ENCODE measurements at places on chromosomes 1 and 21. TPM values are rescaled to one million over a fixed set of nuclear protein-coding genes. Genes with fewer than 3 reads are reported as not detected.

DNA sequence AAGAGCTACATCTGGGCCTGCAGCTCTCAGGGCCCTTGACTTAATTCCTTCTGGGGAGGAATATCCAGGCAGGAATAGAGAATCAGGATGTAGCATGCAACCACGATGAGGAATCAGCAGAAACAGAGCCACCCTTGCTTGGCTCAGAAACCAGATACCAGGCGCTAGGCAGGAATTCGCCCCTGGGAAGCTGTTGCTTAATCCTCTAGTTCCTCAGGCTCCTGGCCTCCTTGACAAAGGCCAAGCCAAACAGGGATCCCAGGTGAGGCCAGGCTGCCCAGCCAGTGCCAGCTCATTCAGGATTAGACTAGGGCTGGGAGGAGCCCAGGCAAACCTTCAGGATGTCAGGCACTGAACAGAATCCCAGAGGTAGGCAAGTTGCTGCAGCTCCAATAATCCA is 48.2 kb upstream of the IRF2BP2 start:
- DNase-seq: no peak

DNA sequence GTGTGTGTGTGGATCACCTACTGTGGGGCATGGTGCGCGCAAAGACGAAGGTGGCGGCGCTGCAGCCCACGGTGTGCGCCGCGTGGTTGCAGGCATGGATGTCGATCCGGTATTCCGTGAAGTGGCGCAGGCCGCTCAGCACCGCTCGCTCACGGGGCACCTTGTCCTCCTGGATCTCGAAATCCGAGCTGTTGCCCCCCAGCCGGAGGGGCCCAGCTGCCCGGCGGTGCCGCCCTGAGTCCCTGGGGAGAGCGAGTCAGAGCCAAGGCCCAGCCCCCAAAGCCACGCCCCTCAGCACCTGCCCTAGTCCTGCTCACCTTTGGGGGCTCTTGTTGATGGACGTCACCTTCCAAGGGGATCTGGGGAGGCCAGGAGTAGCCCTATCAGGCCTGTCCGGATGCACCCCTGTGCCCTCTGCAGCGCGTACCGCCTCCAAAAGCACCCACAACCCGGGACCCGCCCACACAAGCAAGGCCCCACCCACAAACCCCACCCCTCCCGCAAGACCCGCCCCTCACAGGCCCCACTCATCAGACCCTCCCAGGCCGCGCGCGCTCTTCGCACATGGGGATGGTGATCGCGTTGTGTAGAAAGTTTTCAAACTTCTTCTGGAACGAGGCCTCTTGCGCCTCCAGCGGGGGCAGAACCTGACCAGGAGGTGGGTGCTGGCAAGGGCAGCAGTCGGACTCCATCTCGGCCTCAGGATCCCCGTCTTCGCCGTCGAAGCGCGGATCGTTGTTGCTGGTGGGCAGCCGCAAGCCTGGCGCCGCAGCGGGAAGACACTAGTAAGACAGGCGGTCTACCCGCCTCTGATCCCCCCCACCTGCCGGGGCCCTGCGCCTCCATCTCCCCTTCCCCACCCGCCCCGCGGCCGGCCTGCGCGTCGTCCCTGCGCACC is 13.6 kb downstream of the INSRR start:
- no peak for DNase-seq

DNA sequence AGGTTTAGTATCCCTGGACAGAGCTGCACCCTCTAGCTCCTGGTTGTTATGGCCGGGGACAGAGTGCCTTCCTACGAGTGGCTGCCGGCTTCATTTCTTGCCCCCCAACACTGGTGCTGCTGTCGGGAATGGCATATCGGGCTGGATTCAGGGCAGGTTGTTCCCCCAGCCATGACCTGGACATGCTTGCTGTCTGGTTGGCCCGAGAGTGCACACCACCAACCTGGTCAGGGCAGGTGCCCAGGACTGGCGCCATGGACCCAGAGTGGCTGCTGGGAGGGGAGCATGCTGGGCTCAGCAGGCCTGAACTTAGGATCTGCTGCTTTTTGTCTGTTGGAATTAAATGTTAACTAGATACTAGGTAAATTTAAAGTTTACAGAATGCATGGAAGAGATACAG is 21.8 kb downstream of the H6PD start:
- no peak for DNase-seq

DNA sequence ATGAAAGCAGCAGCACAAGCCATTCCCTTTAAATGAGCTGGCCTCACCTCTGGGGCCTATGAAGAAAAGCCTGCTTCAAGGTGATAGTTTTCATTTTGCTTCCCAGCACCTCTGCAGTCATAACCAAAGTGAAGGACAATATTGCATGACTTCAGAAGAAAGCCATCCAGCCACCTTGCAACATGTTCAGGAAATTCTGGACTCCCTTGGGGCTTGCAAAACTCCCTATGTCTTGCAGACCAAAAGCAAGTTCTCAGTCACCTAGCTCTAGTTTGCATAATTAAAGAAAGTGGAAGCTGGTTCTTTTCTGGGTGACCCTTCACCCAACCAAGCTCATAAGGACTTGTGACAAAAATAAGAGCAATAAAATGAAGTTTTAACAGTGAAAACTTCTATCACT is 87.6 kb downstream of the GFI1 start:
- DNase-seq: no peak

The CCDC181 gene
- 1.3 TPM for polyA plus RNA-seq

GRCh38 chr21:37987668-37988067 is 71.4 kb upstream of the KCNJ6 start:
- no peak for DNase-seq

- no peak for DNase-seq
These were observed 29.4 kb upstream of the LRRN2 start for GRCh38 chr1:204714861-204715511.

DNA sequence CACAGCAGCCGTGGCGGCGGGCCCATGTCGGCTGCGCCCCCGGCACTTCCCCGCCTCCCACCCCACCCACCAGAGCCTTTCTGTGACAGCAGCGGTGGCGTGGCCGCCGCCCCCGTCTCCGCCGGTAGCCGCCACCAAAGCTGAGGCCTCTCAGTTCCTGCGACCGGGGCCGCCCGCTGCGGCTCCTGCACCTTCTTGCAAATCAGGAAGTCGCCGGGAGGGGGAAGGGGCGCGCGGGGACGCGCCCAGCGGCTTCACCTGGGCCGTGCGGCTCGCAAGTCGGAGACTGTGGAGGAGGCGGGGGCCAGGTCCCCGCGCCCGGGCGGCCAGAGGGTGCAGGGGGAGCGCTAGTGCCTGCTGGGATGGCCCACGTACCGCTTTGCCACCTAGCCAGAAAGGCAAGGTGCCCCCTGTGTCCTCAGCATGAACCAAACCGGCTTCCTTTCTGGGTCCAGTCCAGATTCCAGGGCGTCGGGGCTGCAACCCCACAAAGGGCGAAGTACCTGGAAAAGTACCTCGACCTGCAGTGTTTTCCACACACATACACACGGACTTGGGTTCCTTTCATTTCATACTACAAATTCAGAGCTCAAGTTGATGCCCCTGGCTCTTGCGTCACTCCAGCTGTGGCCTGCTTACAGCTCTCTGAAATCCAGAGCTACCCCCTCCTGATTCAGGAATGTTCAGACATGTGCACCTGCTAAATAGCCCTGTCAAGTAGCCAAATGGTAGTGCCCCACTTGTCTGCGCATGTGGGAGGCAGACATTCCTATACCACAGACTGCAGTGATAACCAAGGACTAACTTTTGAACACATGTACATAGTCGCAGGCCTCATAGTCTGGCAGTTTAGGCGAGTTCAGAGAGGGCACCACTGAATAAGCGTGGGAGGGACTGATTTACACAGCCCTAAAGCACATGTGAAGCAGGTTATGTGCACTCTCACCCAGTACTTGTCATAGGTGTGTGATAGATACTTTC is at the start of gene DENND1B:
Gene DENND1B, minus strand, starts transcription at position 199 of the 981 bp plus-strand sequence. CDS start 325 bp downstream, outside the sequence.
- DNase-seq: peak; percentile 93

The IQGAP3 gene
- polyA plus RNA-seq: 13.9 TPM

DNA sequence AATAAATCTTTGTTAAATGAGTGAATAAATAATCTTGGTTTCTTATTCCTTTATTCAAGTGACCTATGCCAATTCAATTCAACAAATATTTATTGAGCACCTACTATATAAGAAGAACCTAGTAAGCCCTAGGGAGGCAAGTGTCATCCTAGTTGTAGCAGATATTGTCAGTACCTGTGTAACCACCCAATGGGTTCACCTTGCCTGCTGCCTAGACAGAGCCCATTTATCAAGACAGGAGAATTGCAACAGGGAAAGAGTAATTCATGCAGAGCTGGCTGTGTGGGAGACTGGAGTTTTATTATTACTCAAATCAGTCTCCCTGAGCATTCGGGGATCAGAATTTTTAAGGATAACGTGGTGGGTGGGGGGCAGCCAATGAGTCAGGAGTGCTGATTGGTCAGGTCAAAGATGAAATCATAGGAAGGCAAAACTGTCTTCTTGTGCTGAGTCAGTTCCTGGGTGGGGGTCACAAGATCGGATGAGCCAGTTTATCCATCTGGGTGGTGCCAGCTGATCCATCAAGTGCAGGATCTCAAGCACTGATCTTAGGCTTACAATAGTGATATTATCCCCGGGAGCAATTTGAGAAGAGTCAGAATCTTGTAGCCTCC is 53.8 kb upstream of the KCNA3 start:
- no peak for DNase-seq

The SYT2 gene
- 1.4 TPM for polyA plus RNA-seq

- DNase-seq: no peak
These were observed 31.0 kb upstream of the EFCAB14 start for GRCh38 chr1:46749921-46750404.

- DNase-seq: no peak
These were observed 11.5 kb downstream of the SH3BGRL3 start for GRCh38 chr1:26291433-26291832.

The PRDM16 gene
- polyA plus RNA-seq: 20.6 TPM

DNA sequence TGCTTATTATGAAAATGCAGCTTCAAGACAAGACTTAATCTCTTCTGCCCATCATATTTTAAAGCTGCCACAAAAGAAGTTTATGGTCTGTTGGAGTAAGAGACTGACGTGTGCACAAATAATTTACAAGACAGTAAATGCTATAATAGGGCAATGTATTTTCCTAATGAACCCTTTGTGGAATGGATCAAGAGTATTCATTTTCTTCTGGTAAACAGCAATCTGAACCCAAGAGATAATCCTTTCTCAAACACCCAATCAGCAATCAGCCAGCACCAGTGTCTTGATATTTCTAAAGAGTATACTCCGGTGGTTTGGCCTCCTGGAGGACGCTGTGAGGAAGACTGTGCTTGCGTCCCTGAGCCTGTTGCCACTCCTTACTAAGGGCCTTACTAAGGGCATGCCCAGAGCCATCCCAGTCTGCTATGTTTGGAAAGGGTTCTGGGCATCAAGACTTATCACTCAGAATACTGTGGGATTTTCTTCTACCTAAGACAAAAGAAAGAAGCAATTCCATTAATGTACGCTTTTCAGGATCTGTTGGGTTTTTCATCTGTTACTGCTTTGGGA is 48.8 kb upstream of the LRRC8D start:
- no peak for DNase-seq

GRCh38 chr1:201404055-201404454 is 4.9 kb upstream of the LAD1 start:
- no peak for DNase-seq

The CD244 gene
- polyA plus RNA-seq: 2.1 TPM

- no peak for DNase-seq
These were observed 263.4 kb downstream of the NPHP4 start for GRCh38 chr1:5728663-5729355.

The RALGPS2 gene
- polyA plus RNA-seq: 25.5 TPM

The OR2M3 gene
- polyA plus RNA-seq: not detected

GRCh38 chr21:30232011-30232410 is 16.1 kb upstream of the CLDN8 start:
- DNase-seq: no peak

GRCh38 chr1:22283596-22283995 is 140.7 kb upstream of the WNT4 start:
- no peak for DNase-seq

- no peak for DNase-seq
These were observed 26.6 kb upstream of the SLAMF6 start for GRCh38 chr1:160549665-160550006.

The PTPN7 gene
- 4.4 TPM for polyA plus RNA-seq

GRCh38 chr1:215111916-215112315 is 29.4 kb downstream of the KCNK2 start:
- no peak for DNase-seq

- DNase-seq: no peak
These were observed 75.3 kb upstream of the RALGPS2 start for GRCh38 chr1:178649582-178650350.

GRCh38 chr1:158121604-158122254 is 59.0 kb upstream of the CD1D start:
- DNase-seq: peak; percentile 20

The CC2D1B gene
- 24.2 TPM for polyA plus RNA-seq
